IPS-NIHi11 (cell line): ENCODE measurements at places on chromosomes 7 and 10.

- DNase-seq: peak; percentile 86
These were observed 19.5 kb downstream of the GHRHR start for GRCh38 chr7:30983042-30983913.

- no peak for DNase-seq
These were observed 489.2 kb downstream of the ZNF33B start for GRCh38 chr10:42149027-42149700.

GRCh38 chr7:73717991-73718405 is 1.5 kb downstream of the STX1A start:
- no peak for DNase-seq

GRCh38 chr10:126133906-126134656 is 237.7 kb downstream of the FANK1 start:
- DNase-seq: no peak

DNA sequence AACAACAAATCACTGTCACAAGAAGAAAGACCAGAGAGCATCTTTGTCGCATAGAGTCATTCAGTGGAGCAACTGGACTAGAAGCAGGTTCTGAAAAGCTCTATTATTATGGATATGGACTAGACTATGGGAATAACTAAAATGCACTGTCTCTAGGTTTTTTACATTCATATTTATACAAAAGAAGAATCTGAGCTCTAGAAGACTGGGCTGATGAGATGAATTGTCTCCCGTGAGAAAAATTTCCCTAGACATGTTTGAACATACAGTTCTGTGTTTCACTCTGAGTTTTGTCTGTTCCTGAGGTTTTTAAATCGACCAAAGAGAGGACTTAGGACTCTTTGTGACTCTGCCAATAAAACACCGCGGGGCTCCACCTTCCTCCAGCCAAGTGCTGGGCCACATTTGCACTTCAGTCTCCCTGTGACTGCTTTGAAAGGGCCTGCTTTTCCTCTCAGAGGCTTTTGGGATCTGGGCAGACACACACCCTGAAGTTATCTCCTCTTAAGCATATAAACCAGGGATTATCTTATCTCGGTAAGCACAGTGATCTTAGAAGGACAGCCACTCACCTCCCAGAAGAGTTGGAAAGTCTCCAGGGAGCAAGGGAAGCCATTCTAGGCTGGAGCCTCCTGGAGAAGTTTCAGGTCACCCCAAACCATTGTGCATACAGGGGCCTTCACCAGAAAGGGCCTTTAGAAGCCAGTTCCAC is 101.0 kb upstream of the JCAD start:
- peak; percentile 34 for DNase-seq

DNA sequence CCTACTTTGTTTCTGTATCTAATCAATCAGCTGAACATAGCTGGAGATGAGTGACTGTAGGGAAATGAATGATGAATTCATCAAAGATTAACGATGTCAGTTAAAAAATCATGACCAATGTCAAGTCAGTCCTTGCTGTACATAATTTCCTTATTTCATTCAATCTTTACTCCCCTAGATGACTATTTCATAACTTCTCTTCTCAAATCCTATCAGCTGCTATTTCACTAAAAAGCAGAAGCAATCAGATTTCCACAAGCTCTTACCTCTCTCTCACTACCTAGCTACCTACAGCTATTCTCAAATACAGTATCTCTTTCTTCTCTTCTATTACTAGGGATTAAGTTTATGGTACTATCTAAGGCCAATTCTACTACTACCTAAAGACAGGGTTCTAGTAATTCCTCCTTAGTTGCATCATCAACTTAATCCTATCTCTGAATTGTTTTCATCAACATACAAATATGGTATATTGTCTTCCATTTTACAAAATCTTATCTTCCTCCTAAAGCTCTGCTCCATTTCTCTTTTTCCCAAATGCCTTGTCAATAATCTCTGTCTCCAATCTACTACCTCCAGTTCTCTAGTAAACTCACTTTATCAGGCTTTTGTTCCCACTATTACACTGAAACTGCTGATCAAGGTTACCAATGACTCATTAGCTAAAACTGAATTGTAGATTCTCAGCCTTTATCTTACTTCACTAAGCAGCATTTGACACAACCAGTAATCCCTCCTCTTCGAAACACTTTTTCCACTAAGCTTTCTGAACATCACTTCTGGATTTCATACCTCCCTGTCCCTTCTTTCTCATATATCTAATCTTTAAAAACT is 28.4 kb downstream of the JMJD1C start:
- DNase-seq: no peak

- no peak for DNase-seq
These were observed 97.4 kb upstream of the GPR26 start for GRCh38 chr10:123568751-123569150.

- peak; percentile 95 for DNase-seq
These were observed at the start of gene KAT6B for GRCh38 chr10:74826142-74827044. Gene KAT6B (plus strand): TSS chr10:74826600. CDS start chr10:74842858, 16,258 bp downstream.

GRCh38 chr7:12549106-12549505 is 21.4 kb upstream of the SCIN start:
- DNase-seq: no peak

DNA sequence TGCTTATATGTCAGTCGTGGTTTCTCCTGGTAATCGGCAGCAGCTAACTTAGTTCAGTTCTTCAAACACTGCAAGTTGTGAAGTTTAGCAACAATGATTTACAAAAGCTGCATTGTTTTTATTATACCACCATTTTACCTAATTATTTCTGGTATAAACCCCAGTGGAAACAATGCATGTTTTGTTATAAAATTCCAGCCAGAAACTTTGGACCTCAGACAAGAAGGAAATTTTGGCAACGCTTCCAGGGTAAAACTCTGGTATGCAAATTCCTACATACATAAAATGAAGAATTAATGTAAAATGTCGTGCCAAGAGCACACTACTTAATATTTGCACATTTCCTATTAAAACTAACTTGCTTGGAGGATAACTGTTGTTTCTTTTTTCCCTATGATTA is 277.4 kb upstream of the LYZL1 start:
- DNase-seq: no peak

- no peak for DNase-seq
These were observed 202.9 kb downstream of the TRIL start for GRCh38 chr7:28755255-28755654.

- no peak for DNase-seq
These were observed 6.7 kb upstream of the RASGEF1A start for GRCh38 chr10:43273543-43273942.

DNA sequence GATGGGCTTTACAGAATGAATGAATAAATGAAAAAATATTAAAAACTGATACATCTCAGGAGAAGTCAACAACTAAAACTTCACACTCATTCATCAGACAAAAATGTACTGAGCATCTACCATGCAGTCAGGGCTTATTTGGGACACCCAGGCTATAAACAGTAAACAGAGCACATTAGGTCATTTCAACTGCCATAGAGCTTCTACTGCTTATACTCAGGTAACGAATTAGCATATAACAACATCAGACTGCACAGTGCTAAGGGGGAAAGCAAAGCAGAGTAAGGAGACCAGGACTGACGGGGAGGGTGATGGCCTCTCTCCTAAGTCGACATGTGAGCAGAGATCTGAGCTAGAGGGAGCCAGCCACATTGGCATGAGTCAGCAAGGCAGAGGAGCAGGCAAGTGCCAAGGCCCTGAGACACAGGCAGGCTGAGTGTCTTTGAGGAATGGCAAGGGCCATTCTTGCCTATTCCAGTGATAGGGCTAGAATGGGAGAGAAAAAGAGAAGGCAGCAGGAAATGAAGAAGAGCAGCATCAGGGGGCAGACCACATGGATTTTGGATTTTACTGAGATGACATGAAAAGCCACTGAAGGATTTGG is 528.9 kb downstream of the PARD3 start:
- no peak for DNase-seq

DNA sequence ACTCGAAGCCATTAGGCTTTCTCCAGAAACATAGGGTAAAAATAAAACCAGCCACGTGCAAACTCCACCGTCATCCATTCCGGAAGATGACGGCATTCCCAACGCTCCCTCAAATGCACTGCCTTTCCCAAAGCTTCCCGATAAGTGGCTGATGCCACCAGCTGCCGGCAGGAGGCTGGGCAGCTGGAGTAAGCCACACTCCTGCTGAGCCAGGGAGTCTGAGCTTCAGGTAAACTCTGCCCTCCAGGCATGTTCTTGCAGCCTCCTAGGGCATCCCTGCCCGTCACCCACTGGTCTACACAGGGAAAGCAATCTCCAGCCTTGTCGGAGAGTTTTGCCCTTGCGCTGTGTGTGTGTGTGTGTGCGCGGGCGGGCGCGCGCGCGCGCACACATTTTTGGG is 40.5 kb upstream of the TMEM273 start:
- DNase-seq: no peak

GRCh38 chr10:88996927-88997326 is 6.3 kb downstream of the FAS start:
- DNase-seq: no peak

GRCh38 chr7:72334698-72335097 is 77.4 kb downstream of the CALN1 start:
- no peak for DNase-seq

GRCh38 chr10:21278491-21279216 is 246.8 kb downstream of the SKIDA1 start:
- peak; percentile 87 for DNase-seq

- DNase-seq: no peak
These were observed 1.0 kb downstream of the INMT start for GRCh38 chr7:30752979-30753378.

DNA sequence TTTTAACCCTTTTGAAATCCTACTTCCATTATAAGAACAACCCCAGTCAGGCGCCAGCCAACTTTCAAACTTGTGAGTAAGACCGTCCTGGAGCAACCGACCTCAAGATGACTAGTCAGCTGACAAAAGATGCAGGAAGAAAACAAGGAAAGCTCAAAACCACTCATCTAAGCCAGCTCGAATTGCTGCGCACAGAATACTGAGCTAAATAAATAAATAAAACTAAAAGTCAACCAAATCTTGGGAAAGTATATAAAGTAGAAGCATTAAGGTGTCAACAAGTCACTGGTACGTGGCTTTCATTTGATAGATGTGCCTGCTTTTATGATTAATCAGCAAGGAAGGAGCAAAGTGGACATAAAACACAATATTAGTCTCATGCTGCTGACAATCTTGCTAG is 1269.8 kb downstream of the XPNPEP1 start:
- DNase-seq: no peak

- DNase-seq: peak; percentile 44
These were observed 15.9 kb downstream of the PTPRE start for GRCh38 chr10:127922675-127923366.

DNA sequence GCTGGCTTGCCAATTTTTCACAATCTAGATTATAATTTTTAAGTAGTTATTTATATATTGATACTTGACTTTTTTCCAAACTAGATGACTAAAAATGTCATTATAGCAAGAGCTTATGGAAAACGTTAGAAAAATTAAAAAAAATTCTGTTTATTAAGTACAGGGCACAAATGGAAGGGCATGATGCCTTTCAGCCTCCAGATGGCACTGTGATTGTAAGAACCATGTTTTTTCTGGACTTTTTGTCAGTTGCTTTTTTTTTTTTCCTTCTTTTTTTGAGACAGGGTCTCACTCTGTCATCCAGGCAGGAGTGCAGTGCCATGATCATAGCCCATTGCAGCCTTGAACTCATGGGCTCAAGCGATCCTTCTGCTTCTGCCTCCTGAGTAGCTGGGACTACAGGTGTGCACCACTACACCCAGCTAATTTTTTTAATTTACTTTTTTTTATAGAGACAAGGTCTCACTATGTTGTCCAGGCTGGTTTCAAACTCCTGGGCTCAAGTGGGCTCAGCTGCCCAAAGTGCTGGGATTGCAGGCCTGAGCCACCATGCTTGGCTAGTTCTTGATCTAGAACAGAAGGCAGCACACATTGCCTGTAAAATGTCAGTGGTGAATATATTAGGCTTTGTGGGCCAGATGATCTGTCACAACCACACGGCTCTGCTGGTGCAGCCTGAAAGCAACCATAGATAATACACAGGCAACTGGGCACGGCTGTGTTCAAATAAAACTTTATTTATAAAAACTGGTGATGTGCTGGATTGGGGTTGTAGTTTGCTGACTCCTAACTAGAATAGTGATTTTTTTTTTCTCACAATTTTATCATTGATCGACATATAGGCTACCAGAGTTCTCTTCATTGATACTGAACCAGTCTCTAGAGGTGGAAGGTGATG is 27.4 kb downstream of the UCMA start:
- no peak for DNase-seq

DNA sequence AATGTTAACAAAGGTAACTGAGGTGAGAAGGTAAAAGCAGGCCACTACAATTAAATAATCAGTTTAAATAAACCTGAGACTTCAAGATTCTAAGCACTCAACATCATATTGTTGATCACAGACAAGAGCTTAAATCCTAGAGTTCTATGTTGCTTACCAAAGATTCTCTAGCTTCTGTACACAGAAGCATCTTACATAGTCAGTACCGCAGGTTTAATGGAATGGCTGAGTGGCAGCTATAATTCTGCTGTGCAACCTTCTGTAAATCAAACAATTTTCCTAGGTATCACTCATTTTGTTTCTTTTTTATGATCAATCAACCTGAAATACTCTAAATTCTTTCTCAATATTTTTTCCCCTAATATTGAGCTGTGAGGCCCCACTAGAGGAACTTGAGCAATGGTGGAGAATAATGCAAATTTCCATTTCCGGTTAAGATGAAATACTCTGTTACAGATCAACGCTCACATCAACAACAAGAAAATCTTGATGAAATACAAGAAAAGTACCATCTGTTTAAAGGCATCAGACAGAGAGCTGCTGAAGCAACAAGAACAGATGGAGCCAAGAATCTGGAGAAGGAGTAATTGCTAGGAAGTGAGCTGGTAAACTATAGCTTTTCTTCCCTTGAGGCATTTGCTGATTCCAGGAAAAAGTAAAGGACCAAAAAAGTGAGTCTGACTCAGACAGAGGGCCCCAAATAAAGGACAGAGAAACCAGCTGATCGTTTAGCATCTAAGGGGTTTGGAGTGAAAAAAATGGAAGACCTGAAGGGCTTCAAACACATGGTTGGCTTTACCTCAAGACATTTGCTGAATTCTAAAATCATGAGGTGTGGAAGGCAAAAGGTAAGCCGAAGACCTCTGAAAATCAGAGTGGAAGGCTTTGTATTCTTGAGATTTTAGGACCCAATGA is 22.6 kb downstream of the PNPLA8 start:
- DNase-seq: no peak

DNA sequence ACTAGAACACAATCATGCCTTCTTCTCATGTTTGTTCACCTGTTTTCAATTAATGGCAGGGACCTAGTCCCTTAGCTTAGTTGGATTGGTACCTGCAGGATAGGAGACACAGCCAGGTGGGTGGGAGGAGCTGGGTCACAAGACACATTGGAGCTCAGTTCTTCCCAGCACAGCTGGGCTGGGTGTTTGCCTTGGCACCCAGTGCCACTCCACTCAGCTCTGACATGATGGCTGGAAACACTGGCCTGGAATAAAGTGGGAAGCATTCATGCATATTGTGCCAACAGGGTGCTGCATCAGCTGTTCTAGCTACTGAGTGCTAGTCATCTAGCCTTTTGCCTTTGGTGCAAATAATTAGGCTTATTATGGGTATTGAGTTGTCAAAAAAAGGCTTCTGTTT is 226.1 kb downstream of the PTEN start:
- no peak for DNase-seq

- DNase-seq: no peak
These were observed 234.4 kb downstream of the ANK3 start for GRCh38 chr10:60155099-60155877.
